ENCODE measurements at places on chromosomes 16 and 17.
A peak's percentile ranks its signal among the peaks of the same experiment; 100 is the strongest.

GRCh38 chr17:17549732-17550366 lies 41.7 kb downstream of the PEMT start:
- no peak for DNase-seq

DNA sequence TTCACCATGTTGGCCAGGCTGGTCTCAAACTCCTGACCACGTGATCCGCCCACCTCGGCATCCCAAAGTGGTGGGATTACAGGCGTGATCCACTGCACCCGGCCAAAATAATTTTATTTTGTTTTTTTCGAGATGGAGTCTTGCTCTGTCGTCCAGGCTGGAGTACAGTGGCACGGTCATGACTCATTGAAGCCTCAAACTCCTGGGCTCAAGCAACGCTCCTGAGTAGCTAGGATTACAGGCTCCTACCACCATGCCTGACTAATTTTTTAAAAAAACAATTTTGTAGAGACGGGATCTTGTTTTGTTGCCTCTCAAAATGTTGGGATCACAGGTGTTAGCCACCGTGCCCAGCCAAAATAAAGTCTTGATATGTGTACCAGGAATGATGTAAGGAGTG lies 2.4 kb upstream of the TTLL6 start:
- no peak for DNase-seq

DNA sequence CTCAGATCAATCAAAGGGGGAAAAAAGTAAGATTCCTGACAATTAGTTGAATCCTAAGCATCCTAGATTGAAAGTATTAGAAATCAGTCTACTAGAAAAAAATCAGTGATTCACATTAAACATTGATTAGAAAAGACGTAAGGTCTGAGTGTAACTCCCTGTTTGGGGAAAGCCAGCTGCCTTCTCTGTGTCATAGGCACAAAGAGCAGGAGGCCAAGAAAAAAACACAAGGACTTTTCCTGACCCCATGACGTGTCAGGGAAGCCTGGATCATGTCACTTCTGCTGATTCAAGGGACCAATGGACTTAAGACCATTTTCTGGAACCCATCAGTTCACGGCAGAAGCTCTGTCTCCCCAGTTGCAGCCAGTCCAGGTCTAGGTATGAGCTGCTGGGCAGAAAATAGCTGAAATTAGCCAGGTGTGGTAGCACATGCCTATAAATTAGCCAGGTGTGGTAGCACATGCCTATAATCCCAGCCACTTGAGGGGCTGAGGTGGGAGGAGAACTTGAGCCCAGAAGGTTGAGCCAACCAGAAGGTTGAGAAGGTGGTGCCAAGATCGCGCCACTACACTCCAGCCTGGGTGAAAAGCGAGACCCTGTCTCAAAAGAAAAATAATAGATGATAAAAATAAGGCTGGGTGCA lies 35.9 kb downstream of the RANBP10 start:
- no peak for DNase-seq

GRCh38 chr17:74920642-74921025 lies 2.4 kb downstream of the USH1G start:
- DNase-seq, result no peak

DNA sequence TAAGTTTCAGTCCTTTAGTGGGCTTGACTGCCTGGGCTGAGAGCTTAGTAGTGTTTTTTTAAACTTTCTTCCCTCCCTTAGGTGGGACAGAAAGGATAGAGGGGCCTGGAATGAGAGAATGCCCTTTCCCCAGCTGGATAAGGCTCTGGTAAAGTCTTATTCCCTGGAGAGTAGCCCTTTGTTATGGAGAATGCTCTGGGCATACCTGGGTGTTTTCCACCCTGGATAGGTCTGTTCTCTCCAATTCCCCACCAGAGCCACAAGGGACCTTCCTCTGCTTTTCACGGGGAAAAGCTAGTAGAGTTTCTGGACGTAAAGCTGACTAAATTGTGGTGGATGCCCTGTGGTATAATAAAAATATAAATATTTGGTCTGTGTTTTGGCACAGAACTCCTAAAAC lies 164.1 kb downstream of the HS3ST4 start:
- DNase-seq, result no peak

DNA sequence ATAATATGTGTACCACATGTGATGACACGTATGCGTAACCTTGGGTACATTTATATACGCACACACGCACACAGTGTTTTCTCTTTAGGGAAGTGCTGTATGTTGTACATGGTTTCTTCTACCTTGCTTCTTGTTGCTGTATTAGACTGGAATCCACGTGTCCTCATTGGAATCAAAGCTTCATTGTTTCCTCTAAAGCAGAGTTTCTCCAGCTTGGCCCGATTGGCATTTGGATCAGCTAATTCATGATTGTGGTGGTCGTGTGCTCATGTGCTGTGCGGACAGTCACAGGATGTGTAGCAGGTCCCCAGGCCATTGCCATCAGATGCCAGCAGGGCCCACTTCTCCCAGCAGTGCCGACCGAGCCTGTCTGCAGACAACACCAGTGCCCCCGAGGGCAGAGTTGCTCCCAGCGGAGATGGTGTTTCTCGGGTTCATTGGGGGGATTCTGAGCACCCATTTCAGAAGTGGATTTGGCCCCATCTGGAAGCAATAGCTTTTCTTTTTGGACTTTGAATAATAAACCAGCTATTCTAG lies 148.4 kb downstream of the RPTOR start:
- no peak for DNase-seq

GRCh38 chr17:760371-760770 lies 8.3 kb upstream of the GEMIN4 start:
- DNase-seq, result no peak

GRCh38 chr16:86930663-86931373 lies 352.5 kb downstream of the FOXL1 start:
- DNase-seq, result peak; percentile 10

- no peak for DNase-seq
Observed at GRCh38 chr17:65065906-65066305, 9.4 kb upstream of the GNA13 start.

- DNase-seq, result no peak
Observed at GRCh38 chr16:48681520-48681919, 71.5 kb upstream of the N4BP1 start.

DNA sequence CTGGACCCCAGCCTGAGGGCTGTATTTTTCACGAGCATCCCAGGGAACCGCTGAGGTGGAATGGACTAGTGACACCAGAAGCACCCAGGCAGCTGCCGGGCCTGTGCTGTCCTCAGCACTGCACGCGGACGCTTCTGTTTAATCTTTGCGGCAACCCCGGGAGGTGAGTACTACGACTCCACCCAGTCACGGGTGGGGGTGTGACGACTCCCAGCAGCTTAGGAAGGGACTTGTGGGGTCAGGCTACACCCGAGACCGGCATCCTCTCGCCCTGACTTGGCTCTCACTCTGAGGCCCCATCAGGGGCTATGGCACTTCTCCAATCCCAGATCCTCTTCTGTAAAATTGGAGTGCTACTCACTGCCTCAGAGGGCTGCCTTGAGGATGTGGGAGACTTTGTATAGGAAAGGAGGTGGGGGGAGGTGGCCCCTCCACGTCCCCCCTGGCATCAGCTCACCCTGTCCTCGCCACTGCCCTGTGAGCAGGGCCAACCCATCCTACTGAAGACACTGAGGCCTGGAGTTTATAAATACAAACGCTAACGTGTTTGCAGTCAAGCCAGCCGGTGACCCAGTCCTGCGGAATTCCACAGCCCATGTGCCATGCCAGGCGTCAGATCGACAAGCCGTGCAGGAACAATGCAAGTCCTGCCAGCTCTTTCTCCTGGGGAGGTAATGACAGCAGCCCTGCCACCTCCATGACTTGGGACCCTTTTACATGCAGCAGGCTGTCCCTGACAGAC lies 44.4 kb downstream of the PPL start:
- DNase-seq, result no peak

- DNase-seq, result no peak
Observed at GRCh38 chr16:72932677-72933335, 115.1 kb downstream of the ZFHX3 start.

DNA sequence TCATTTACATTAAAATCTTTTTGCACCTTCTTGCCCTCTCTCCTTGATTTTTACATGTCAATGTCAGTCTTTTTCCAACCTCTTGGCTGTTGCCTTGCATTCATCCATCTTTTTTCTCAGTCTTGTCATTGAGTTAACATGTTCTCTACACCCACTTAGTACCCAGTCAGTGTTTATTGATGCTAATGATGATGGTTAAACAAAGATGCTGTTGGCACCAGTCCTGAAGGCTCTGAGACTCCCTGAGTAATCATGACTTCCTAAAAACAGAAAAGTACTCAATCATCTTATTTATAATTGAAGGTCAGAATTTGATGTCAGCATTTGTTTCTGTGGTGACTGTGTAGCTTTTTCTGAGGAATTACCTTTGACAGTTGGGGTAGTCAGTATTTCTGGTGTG lies 104.5 kb downstream of the NLK start:
- no peak for DNase-seq

- no peak for DNase-seq
Observed at GRCh38 chr16:85820604-85821372, 21.3 kb downstream of the COX4I1 start.

- DNase-seq, result no peak
Observed at GRCh38 chr16:85652431-85653221, 36.1 kb downstream of the GINS2 start.

DNA sequence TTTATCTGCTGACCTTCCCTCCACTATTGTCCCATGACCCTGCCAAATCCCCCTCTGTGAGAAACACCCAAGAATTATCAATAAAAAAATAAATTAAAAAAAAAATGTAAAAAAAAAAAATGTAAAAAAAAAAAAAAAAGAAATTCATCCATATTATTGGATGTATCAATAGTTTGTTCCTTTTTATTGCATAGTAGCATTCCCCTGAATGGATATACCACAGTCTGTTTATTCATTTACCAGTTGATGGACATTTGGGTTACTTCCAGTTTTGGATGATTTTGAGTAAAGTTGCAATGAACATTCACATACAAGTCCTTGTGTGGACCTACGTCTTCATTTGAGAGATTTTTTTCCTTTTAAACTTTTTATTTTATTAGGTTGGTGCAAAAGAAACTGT lies 94.0 kb downstream of the PITPNC1 start:
- no peak for DNase-seq

GRCh38 chr16:49580751-49581303 lies 207.2 kb downstream of the C16orf78 start:
- no peak for DNase-seq

DNA sequence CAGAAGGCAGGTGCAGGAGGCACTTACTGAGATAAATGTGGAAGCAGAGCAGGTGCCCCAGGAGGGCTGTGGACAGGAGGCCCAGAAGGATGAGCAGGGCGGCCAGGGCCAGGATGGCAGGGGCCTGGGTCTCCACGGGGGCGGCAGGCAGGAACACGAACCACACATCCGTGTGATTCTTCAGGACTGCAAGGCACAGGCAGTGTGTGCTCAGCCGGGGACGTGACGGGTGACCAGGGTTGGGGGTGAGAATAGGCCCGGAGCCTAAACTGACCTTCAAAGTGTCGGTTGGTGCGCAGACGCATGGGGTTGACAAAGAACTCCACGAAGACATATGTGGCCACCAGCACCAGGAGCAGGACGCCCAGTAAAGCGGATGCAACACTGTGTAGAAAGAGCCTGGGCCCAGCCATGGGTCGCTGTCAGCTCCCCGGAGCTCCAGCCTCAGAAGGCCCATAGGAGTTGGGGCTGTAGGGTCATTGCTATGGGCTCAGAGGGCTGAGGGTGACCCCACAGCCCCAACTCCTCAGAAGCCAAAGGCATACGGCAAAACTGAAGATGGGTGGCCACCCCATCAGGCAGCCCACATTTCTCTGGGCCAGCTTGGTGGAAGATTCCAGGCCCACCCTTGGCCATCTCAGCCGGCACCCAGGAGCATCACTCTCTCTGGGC lies 5.4 kb upstream of the TPPP3 start:
- no peak for DNase-seq

DNA sequence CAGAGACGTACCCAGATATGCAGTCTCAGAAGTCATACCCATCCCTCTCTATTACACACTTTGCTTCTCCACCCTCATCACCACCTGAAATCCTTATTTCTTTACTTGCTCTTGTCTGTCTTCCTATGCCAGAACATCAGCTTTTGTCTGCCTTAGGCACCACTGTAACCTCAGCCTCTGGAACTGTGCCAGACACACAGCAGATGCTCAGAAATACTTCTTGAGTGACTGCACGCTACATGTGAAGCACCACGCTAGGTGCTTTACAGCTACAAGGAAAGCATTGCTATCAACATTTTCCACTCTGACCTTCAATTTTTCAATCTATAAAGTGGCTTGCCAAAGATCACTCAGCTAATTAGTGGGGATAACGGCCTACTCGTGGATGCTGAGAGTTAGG lies 226.8 kb downstream of the CHD9NB start:
- no peak for DNase-seq

DNA sequence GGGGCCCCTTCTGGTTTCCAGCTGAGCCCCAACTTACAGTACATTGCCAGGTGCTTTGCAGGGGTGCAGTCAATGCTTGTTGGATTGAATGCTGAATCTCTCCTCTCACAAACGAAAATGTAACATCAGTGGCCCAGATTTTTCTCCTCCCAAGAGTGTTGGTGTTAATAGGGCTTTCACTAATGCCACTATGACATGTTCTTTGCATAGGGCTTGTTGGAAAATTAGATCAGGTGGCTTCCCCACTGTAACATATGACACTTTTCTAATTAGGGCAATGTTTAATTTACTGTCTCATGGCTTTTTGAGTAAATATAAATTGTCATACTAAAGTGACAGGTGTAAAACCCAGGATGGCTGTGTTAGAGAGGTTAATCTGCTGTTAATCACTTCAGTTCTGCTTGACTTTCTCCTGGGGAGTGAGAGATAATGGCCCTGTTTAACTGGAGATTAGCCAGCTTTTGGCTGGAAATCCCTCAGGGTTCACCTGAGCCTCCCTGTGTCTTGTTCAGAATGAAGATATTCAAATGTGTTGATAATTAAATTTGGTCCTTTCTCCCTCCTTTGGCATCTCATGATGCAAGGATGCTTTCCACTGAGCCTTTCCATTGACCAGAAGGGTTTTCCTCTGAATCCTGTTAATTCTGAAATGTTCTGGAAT lies 502.3 kb downstream of the RBFOX1 start:
- DNase-seq, result no peak

DNA sequence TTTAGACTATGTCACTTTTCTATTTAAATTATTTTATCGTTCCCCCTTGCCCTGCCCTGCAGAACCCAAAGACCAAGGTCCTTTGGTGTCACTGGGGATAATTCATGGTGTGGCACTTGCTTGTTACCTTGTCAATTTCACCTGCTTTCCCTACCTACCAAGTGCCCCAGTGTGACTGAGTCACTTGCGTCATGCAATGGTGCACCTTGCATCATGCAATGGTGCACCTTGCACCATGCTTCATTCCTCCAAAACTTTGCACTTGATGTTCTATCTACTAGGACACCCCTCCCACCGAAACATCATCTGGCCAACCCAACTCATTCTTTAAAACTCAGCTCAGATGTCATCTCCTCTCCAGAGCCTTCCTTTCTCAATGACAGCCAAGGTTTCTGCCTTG lies 47.1 kb downstream of the TMEM114 start:
- DNase-seq, result no peak

- DNase-seq, result no peak
Observed at GRCh38 chr17:79614248-79614647, 3.4 kb upstream of the RBFOX3 start.

GRCh38 chr17:61837175-61838051 lies 25.9 kb downstream of the BRIP1 start:
- DNase-seq, result peak; percentile 81
